ENCODE measurements at places on chromosomes 6 and 20.

DNA sequence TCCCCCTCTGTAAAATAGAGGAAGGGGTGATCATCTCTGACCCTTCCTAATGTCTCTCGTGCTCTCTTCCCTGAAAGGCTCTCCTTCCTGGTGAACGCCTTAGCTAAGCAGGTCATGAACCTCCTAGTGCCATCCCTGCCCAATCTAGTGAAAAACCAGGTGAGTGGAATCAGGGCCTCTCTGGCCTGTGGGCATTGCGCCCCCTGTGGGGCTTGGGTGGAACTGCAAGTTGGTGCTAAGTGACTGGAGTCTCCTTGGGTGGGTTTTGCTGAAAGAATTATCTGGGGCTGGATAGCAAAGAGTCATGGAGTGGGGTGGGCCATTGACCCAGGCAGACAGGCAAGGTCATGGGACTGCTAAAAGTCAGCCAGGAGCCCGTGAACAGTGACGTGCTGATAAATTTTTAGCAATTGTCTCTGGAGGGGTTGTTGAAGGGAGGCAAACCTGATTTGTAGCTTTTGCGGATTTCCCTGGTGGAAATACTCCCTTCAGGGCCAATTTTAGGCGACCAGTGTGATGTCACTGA is 8.9 kb downstream of the BPIFB1 start:
- DNase-seq: no peak

GRCh38 chr20:2118783-2119182 is 17.2 kb downstream of the STK35 start:
- DNase-seq: no peak

DNA sequence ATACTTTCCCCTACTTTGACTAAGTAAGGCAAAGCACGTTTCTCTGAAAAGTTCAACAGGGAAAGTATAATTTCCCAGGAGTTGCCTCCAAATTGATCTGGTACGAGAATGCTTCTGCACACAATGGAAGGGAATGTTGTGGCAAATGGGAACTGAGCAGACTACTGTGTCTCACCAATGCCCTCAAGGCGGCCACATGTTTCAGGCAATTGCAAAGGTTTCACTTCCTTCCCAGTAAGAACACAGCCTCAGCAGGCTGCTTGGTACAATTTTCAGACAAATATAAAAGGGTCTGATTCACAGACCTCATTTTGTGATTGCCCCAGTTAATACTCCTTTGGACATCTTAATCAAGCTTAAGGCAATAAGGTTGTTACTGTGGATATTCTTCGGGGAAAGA is 71.2 kb downstream of the KIAA0319 start:
- no peak for DNase-seq

DNA sequence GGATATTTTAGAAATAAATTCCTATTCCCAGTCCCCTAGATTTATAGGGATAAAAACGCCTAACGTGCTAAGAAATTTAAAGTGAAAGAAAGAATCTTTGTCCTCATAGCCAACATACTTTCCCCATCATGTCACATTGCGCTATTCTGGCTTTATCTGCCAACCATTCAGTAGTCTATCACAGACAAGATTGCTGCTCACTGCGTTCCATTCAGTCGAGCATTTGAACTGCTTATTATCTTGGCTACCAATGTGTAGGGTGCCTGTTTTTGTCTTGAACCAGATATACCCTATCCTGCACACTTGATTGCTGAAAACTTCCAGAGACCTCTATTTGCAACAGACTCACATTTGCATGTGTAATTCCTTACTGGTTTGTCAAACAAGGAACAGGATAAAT is 751.5 kb downstream of the EPHA7 start:
- DNase-seq: no peak

- no peak for DNase-seq
Observed at GRCh38 chr20:10006447-10007090, 28.2 kb upstream of the ANKEF1 start.

GRCh38 chr6:96812077-96812703 is 25.1 kb downstream of the GPR63 start:
- DNase-seq: no peak

DNA sequence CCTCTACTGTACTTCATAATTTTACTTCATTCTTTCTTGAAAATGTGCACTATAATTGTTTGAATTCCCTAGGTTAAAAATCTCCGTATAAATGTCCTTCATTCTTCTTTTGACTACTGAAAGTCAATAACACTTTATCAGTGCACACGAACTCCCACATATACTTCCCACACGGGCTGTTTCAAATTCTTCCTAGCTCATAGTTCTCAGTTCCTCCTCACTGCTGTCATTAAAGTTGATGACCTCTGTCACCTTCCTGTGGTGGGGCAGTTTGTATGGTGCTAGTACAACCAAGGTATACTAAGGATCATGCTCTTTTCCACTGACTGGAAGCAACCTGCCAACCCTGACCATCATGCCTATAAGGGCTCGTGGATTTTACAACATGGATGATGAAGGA is 40.0 kb upstream of the CD2AP start:
- DNase-seq: no peak

- peak; percentile 75 for DNase-seq
Observed at GRCh38 chr6:73451223-73452106, 632 bp downstream of the CGAS start.

DNA sequence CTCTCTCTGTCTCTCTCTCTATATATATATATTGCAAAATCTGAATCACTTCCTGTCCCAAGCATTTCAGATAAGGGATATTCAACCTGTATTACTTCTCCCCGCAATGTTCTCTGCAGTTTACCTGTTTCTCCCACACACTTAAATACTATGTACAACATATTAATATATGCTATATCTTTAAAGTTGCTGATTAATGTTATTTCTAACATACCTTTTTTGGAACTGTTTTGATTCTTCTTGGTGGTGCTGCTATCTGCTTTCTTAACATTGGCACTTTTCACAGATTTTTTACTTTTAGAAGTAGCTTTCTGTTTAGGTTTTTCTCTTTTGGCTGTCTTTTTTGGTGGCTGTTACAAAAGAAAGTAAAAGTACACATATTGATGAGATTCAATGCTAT is 27.2 kb downstream of the DEK start:
- no peak for DNase-seq

- no peak for DNase-seq
Observed at GRCh38 chr20:20412750-20413149, 44.8 kb downstream of the INSM1 start.

DNA sequence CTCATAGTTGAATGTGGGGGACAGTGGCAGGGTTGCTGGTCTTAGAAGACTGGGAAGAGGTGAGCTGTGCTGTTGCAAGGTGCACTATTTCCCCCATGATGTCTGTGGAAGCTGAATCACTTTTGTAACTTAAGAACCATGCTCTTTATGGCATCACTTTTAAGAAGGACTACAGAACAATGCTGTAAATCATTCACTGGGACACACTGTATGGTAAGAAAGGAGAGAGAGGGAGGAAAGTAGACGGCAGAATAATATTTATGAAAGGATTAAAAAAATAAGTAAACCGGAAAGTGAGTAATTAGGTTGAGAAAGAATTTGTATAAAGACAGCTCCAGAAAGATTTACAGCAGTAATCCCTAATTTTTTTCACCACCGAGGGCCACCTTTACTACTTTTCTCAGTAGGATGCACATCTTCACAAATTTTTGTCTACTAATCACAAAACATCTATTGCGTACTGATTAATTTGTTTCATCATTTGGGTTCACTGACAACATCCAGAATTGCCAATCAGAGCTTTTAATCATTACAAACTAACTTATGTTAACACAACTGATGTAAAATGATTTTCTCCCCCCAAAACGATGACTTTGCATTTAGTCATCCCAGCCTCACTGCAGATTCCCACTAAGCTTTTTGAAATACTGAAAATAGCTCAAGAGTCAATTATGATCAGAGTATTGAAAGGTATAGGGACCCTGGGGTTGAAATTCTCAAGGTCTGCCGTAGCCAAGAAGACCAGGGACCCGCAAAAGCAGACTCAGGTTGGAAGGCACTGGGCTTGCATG is 560.7 kb upstream of the NOX3 start:
- DNase-seq: no peak

GRCh38 chr6:104087765-104088164 is 772.0 kb downstream of the HACE1 start:
- no peak for DNase-seq

DNA sequence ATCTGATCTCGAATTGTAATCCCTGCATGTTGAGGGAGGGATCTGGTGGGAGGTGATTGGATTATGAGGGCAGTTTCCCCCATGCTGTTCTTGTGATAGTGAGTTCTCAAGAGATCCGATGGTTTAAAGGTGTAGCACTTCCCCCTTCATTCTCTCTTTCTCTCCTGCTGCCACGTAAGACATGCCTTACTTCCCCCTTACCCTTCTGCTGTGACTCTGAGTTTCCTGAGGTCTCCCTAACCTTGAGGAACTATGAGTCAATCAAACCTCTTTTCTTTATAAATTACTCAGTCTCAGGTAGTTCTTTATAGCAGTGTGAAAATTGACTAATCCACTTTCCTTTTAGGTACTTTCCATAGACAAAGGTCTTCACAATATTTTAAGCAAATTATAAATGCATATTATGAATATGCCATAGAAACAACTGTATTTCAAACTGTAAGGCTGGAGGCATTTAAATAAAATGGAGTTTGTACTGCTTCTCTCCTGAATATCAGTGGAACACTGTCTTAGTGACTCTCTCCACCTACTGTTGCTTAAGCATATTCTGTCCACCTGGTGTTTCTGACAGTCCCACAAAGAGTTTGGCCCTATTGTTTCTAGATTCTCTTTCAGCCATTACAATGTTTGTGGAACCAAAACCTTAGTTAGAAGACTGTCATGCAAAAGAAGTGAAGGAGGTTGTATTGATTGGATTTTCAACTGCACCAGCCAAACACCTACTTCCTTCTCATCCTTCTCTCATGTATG is 24.3 kb upstream of the IL17A start:
- DNase-seq: no peak

DNA sequence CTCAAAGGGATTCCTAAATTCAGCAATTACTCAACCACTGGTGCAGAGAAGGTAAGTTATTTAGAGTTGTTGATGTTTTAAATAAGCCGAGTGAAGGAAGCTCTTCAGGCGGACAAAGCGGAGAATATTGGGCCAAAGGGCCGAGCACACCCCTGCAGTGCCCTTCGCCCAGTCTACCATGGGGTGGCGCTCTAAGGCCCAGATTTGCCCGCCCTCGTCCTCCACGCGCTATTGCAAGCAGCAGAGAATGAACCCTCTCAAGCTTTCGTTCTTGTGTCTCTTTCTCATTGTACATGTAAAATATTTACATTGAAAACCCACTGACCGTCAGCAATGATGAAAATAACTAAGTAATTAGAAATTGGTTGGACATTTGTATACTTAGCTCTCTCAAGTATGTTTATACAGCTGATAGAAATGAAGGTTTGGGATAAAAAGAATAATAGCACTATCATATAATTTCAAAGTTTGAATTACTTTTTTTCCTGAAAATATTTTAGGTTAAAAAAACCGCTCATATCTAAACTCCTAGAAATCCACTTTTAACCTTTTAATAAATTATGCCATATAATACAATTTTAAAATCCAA is 195.0 kb upstream of the CEP162 start:
- DNase-seq: peak; percentile 85

DNA sequence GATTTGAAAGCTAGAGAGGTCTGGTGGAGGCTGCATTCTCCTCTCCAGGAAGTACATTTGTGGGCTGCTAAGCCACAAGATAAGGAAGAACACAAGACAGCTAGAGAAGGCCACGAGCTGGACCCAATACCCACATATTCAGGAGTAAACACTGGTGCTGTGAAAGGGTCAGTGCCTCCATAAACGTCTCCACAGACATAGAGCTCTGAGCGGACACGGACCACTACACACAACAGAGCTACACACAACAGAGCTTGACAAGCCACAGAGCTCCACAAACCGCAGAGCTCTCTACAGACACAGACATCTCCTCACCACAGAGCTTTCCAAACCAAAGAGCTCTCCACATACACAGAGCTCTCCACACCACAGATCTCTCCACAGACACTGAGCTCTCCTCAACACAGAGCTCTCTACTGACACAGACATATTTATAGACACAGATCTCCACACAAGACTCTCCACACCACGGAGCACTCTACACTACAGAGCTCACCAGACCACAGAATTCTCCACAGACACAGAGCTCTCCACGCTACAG is 51.9 kb downstream of the ERMARD start:
- no peak for DNase-seq

GRCh38 chr6:53269827-53270226 is 78.9 kb downstream of the ELOVL5 start:
- DNase-seq: no peak

DNA sequence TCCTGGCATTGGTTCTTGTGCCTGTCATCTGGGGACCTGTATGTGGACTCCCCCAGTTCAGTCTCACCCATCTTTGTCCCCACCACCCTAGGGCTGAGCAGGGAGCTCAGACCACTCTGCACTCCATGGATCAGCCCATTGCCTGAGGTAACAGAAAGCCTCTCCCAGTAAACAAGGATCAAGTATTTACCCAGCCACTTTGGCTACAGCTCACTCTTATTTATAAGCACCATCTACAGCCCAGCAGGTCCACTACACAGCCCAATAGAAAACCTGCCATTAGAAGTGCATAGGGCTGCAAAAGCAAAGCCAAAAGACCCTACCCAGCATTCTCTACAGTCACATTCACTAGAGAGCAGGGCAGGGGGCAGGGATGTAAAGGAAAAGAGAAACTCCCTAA is 335.0 kb upstream of the SYNCRIP start:
- DNase-seq: no peak
